ENCODE measurements at places on chromosomes 7 and 10.

GRCh38 chr10:77970869-77971803, 44.6 kb upstream of the DLG5 start:
- DNase-seq, result peak; percentile 81

GRCh38 chr10:5123886-5124285, 29.7 kb downstream of the AKR1C3 start:
- DNase-seq, result no peak

GRCh38 chr7:1458683-1459511, at the start of gene MICALL2:
Gene MICALL2 (minus strand): TSS chr7:1459470. CDS start chr7:1459326, 144 bp downstream.
- DNase-seq, result peak; percentile 85

- DNase-seq, result no peak
Observed at GRCh38 chr10:520402-520787, 169.1 kb downstream of the DIP2C start.

- DNase-seq, result peak; percentile 76
Observed at GRCh38 chr7:43872406-43873110, 3.2 kb upstream of the MRPS24 start.

DNA sequence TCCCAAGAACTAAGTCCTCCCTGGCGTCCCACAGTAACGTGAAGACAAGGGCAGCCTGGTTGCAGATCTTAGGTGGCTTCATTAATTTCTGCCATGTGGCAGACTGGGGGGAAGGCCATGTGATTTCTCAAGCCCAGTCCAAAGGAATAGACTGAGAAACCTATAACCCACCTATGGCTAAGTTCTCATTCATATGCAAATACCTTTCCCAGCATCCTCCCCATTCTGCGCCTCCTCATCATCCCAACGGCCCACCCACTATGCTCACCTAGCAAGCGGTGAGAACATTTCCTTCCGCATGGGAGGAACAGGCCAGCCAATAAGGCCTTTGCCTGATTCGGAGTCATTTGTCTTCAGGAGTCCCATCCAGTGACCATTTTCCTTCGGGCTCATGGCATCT, 8.2 kb upstream of the CLEC2L start:
- no peak for DNase-seq

DNA sequence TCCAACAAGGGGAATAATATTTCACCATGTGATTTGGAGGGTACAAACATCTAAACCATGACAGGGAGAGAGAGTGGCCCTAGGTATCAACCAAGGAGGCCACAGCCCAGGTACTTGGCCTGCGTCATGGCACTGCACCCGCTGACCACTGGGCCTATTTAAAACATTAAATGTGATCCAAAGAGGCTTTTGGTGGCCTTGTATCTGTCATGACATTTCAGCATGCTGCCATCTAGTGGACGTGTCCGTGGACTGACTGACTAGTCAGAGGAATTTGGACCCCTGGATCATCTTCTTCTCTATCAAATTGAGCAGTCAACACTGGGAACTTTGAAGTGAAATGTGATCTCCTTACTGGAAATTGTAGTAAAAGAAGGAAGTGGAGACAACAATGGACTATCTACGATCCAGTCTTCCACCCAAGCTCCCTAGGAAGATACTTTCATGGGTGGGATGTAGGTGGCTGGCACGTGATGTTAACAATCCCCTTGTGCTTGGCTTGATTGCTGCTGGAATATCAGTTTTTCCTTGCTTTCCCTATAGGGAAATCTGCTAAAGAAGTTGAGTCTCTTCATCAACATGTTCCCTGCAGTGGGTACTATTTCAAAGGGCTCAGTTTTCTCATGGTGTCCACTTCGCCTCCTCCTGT, 24.6 kb upstream of the ITGA8 start:
- peak; percentile 66 for DNase-seq

DNA sequence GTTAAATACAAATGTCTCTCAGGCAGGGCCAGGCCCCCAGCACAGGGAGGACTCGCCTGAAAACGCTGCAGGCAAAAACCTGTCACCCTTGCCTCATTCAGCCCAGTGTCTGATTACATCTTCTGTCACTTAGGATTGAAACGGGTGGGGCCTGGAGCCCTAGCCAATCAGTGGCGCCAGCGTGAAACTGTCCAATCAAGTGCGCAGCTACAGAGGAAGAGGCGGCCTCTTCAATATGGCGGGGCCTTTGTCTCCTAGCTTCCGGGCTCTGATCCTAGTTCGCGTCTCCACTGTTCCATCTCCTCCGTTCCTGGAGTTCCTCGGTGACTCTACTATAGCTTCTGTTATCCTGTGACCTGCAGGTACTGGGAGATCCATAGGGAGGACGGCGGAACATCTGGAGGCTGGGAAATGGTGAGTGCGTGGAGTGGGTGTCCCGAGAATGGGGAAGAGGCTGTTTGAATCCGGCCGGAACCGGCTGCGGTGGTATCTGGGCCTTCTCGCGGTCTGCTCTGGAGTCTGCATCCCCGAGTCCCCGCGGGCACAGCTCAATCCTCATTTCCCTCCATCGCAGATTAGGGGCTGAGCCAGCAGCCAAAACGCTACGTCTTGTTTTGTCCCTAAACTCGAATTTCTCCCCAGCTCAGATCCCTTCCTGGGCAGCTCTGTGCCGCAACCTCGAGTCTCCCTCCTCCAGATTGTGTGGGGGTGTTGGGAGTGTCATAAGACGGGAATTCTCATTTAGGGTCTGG, at the start of gene ZNF736:
TSS of gene ZNF736 (plus strand) at position 222 of the 752 bp plus-strand sequence. CDS start at position 412, 190 bp downstream.
- peak; percentile 94 for DNase-seq

DNA sequence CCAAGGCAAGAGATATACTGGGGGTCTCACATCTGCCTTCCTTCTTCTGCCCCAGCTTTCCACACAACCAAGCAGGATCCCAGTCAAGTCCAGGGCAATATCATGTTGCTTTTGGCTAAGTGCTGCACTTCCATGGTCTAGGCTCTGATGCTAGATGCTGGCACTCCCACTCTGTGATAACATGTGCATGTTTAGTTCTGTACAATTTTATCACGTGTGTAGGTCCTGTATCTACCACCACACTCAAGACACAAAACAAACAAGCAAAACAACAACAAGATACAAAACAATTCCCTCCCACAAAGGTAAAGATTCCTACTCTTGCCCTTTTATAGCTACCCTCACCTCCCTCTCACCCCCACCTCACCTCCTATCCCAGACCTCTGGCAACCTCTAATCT, 105.6 kb upstream of the HABP2 start:
- no peak for DNase-seq

DNA sequence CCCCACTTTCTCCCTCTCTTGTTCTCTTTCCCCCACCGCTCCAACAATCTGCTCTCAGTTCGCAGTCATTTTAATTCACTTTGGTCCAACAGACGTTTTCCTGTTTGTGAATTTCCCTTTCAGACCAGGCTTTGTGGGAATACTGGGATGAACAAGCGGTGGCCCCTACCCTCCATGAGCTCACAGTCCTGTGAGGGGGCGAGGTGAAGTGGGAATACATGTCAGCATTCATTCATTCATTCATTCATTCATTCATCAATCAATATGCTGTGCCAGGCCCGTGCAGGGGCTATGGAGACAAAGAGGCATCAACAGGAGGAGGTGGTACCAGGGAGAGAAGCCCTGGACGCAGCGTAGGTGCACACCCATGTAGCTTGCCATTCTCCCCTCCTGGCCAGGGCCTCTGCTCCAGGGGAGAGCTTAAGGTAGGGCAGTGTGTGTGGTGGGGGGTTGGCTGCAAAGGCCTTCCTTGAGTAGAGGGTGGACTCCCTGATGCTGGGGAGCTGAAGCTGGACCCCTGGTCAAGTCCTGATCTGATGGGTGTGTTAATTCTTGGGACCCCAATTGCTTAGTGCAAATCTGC, 16.1 kb downstream of the PRF1 start:
- no peak for DNase-seq

- no peak for DNase-seq
Observed at GRCh38 chr10:5480162-5480941, 19.0 kb downstream of the CALML5 start.

DNA sequence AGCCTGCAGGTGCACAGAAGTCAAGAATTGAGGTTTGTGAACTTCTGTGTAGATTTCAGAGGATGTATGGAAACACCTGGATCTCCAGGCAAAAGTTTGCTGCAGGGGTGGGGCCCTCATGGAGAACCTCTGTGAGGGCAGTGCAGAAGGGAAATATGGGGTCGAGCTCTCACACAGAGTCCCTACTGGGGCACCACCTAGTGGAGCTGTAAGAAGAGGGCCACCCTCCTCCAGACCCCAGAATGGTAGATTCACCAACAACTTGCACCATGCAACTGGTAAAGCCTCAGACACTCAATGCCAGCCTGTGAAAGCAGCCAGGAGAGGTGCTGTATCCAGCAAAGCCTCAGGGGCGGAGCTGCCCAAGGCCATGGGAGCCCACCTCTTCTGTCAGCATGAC, 205.8 kb downstream of the CCSER2 start:
- no peak for DNase-seq

DNA sequence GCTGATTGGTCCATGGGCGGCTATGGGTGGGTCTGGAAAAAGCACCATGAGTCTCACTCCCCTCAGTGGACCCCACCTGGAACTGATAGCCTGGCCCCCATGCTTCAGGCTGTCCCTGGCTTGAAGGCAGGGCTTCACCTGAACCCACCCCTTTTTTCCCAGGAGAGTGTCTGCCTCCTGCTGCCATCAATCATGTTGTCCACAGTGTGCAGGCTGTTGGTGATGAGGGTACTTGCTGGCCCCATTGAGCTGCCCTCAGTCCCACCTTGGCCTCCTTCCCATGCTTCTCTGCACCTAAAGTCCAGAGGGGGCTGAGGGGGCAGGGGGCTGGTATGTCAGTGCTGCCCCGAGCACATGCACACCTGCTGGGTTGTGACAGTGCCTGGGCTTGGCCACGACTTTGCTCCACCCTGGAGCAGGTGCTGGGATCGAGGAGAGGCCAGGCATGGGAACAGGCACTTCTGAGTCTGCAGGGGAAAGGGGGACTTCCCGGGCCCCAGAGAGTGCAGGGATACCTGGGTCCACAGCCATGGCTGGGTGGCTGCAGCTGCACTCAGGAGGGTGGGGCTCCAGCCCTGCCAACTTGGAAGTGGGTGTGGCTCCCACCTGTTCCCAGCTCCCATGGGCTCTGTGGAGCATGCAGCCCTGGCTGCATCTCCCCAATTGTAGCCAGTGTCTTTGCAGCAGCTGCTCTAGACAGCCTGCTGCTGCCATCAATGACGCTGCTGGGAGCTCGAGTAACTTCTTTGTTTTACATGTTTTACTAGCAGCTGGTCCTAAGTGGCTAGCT, 56.9 kb downstream of the ADK start:
- DNase-seq, result no peak

DNA sequence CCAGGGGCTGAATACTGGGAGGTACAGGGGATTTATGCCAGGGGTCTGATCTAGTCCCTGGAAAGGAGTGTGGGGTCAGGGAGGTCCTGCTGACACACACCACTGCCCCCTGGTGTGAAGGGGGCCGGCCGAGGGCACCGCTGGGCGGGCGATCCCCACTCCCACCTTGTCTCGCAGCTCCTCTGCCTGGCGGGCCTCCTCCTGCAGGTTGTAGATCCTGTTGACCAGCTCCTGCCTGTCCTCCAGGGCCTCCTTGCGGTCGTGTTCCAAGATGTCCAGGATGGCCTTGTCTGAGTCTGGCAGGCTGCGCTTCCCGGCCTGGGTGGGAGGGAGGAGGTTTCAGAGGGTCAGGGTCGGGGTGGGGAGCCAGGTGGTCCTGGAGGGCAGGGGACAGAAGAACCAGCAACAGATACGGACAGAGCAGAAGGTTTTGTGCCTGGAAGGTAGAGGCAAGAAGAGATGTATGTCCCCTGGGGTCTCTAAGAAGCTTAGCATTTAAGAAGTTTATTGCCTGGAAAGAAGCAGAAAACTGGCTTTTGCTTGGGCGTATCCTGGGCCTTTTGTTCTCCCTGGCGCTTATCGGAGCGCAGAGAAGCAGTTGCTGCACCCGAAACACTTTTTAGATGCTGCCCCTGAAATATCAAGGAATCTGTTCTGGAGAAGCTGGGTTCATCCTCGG, 94.5 kb upstream of the GNA12 start:
- no peak for DNase-seq

GRCh38 chr10:121830101-121830500, 97.7 kb downstream of the ATE1 start:
- DNase-seq, result no peak

GRCh38 chr10:98331885-98332284, 63.9 kb upstream of the LOXL4 start:
- no peak for DNase-seq

- DNase-seq, result no peak
Observed at GRCh38 chr7:96976106-96976505, 29.2 kb upstream of the DLX6 start.

DNA sequence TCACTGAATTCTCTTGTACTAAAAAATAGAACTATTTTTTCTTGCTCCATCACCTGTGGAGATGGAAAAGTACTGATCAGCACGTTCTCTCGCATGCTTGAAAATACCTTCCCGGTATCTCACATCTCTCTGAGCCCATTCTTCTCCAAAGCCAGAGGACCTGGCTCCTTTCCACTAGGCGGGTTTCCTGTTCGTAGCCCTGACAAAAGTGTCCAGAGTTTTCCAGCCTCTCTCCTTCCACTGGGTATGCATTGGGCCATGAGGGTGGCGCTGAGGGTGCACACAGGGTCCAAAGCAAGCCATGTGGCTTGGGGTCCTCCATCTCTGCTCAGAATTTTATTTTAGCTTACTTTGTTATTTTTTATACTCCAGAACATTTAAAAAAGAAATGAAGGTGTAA, 16.3 kb upstream of the SRGN start:
- DNase-seq, result no peak

DNA sequence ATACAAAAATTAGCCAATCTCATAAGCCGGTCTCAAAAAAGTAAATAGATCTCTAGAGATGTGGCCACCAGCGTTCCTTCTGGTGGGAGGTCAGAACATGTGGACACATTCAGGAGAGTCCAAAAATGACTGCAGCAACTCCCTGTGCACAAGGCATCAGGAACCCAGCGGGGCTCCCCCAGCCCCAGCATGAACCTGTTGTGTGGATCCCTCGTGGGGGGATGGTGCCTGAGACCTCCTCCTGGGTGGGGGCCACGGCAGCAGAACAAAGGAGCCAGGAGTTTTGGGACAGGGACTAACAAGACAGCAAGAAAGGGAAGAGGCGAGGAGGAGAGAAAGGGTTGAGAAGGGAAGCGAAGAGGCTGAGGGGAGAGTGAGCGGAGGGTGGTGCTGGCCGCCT, 121.8 kb downstream of the WDR37 start:
- no peak for DNase-seq

Measured in brain microvascular endothelial cell (primary cell).